ENCODE measurements at places on chromosomes 7 and 10.

DNA sequence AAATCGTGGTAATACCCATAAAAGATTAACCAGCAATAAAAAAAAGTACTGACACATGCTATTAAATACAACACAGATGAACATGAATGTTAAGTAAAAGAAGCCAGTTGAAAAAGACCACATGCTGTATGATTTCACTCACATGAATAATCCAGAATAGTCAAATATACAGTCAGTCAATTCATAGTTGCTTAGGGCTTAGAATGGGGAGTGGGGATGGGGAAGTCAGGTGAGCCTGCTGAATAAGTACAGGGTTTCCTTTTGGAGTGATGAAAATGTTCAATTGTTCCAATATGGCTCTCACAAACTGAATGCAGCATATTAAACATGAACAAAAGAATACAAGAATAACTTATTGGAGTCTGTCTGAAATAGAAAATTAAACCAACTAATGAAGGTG, 1.8 kb downstream of the COA1 start:
- no peak for DNase-seq

GRCh38 chr10:24418532-24418931, 209.6 kb downstream of the KIAA1217 start:
- no peak for DNase-seq

DNA sequence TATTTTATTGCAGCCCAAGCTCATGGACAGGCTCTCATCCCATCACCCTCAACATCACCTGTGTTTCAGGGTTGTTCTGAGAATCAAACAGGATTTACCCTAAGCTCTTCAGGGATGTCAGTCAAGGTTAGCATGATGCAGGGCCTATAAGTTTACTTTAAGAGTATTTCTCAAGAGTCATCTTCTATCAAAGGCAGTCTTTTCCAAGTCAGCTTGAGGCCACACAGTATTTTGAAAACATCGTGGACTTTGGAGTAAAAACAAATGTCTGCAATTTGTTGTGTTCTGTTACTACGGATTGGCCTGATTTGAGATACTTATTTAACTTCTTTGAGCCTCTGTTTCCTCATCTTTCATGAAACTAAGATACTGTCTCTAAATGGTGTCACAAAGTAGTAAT, 42.0 kb upstream of the NRP1 start:
- DNase-seq, result no peak

- no peak for DNase-seq
Measured at GRCh38 chr7:24704311-24704710, 53.0 kb downstream of the GSDME start.

DNA sequence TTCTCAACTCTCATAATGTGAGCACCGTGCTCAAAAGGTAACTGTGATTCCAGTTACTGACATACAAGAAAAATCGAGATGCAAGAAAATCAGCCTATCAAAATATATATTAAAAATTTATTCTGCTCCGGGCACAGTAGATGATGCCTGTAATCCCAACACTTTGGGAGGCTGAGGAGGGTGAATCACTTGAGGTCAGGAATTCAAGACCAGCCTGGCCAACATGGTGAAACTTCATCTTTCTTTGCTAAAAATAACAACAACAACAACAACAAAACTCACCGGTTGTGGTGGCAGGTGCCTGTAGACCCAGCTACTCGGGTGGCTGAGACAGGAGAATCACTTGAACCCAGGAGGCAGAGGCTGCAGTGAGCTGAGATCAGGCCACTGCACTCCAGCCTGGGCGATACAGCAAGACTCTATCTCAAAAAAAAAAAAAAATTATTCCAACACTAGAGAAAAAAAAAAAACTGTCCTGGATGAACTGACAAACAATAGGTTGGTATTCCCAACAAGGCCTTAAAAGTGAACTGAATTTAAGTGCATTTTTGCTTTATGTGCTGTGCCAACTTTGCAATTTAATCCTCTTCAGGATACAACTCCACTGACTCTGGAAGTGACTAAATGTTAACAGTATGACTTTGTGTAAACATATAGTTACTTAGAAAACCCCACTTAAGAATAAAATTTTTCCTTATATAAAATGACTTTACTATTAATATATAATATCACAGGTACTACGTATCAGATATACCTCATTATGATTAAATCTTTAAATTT, 51.1 kb downstream of the JMJD1C start:
- no peak for DNase-seq

DNA sequence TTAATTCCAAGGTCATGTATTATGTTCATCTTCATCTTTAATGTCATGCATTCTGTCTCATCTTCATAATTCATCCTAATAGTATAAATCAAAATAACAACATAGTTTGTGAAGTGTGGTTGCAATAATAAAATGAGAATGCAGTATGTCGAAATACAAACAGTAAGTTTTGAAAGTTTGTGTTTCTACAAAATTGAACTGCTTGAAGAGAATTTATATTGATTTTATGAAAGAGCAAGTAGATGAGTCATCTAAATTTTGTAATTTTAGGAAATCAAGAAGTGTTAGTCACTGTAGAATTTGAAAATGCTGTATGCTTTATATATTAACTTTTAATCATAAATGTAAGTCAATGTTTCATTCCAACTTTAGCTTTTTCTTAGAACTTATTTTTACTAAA, 190.5 kb upstream of the PPP1R3A start:
- DNase-seq, result no peak

GRCh38 chr7:2530071-2530987, 10.8 kb downstream of the LFNG start:
- peak; percentile 58 for DNase-seq

DNA sequence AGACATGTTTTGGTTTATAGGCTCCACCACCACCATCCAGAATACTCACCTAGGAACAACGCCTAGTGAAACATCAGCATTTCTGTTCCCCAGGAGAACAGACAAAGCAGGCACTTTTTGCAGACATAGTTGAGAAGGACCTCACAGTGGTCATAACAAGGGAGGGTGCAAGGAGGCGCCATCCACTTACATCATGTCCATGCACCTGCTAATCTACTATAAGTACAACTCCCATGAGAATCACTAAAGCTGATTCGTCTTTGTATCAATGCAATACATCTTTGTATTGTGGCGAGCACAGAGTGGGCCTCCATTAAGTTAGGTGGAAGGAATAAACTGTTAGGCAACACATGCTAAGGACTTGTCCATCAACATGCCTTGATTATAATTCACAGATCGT, 207.1 kb downstream of the KCNMA1 start:
- DNase-seq, result no peak

- DNase-seq, result no peak
Measured at GRCh38 chr10:49768329-49768728, 6.2 kb upstream of the OGDHL start.

GRCh38 chr7:37206192-37206591, 242.5 kb downstream of the ELMO1 start:
- no peak for DNase-seq

DNA sequence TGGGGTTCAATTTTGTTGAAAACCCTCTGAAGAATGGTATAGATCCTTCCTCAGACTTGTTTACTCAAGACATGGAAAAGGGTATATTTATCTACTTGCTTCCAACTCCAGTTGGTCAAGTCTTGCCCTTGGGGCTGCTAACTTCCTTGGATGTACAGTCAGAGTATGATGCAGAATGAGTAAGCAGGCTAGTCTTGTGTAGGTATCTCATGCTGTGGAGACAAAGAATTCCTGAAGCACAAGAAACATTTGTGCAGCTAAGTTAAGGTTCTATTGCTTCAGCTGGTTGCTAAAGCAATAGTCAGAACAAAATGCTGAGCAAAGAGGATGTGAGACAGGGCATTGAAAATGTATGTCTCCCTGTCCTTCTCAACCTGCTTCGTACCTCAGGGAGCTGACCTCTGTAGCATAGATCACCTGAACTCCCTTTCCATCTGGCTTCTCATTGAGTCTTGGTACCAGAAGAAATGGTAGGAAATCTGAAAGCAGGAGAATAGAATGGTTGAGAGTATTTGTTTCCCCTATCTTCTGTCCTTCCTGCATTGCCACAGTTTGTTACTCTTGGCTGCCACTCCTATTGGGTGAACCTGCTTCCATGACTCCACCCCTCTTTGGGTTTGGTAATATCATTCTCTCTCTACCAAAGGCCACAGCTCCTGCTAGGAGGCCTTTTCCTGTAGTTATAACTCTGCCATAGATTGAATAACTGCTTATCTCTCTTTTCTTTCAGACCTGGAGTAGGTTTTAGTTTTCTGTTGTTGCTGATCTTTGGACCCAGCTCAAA, 346.0 kb downstream of the PHF14 start:
- no peak for DNase-seq

DNA sequence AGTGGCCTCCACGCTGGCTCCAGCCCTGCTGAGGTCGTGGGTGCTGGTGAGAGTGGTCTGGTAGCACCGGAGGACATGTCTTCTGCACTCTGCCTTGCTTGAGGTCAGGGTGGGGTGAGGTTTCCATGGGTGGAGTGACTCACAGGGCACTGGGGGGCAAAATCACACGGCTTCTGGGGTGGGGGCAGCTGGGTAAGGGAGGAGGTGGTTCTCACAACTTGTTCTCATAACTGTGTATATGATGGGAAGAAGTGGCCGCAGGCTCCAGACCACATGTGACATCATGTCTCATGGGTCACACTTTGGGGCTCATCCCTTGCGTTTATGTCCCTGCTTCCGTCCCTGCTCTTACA, 884 bp upstream of the PRF1 start:
- DNase-seq, result no peak

DNA sequence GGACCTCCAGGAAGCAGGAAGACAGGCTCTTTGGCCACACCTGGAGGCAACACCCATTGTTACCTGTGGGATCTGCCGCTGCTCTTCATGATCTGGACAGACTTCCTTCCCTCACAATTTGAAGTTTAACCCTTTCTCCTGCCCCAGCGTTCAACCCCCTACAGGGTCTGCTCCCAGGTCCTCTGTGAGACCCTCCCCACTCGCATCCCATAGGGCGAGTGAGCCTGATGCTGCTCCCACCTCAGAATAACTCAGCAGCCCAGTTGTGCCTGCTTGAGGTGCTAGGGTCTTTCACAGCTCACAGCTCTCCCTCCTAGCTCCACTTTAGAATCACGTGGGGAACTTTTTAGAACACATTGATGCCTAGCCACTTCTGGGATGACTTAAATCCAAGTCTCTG, 61.8 kb upstream of the C10orf90 start:
- no peak for DNase-seq

- DNase-seq, result no peak
Measured at GRCh38 chr7:98312201-98312600, 30.7 kb downstream of the BRI3 start.

- no peak for DNase-seq
Measured at GRCh38 chr10:68959695-68960527, 3.9 kb downstream of the DDX21 start.

GRCh38 chr10:8767591-8767990, 713.1 kb downstream of the GATA3 start:
- no peak for DNase-seq

DNA sequence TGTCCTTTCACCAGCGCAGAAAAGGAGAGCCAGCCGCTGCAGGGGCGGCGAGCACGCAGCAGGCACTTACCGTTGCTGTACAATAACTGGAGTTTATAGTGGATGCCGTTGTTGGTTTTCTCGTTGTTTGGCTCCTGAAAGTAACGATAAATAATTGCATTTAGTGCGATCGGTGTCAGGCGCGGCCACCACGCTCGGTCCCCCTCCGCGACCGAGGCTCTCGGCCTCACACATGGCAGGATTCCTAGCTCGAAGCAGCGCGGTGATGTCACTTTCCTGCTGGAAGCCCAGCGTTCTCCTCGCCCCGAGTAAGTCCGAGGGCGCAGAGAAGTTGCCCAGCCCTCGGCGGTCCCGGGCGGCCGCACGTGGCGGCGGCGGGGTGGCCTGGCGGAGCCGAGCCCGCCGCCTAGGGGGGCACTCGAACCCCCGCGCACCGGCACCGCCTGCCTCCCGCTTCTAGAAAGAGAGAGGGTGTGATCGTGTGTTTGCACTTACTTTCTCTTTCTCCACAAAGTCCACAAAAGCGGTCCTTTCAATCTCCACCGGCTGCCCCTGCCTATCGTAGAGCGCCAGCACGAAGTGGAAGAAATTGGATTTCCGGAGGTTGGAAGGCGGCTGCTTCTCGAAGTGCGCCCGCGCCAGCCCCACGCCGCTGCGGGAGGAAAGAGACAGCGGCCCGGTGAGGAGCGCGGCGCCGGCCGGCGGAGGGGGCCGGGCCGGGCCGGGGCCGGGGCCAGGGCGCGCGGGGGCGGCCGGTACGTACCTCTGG, 1.0 kb downstream of the EBF3 start:
- no peak for DNase-seq

- no peak for DNase-seq
Measured at GRCh38 chr7:100044718-100045117, 4.9 kb upstream of the ZSCAN21 start.

GRCh38 chr10:69468751-69469089, 17.5 kb downstream of the TSPAN15 start:
- no peak for DNase-seq

- no peak for DNase-seq
Measured at GRCh38 chr7:123608991-123609882, 7.6 kb downstream of the ASB15 start.

DNA sequence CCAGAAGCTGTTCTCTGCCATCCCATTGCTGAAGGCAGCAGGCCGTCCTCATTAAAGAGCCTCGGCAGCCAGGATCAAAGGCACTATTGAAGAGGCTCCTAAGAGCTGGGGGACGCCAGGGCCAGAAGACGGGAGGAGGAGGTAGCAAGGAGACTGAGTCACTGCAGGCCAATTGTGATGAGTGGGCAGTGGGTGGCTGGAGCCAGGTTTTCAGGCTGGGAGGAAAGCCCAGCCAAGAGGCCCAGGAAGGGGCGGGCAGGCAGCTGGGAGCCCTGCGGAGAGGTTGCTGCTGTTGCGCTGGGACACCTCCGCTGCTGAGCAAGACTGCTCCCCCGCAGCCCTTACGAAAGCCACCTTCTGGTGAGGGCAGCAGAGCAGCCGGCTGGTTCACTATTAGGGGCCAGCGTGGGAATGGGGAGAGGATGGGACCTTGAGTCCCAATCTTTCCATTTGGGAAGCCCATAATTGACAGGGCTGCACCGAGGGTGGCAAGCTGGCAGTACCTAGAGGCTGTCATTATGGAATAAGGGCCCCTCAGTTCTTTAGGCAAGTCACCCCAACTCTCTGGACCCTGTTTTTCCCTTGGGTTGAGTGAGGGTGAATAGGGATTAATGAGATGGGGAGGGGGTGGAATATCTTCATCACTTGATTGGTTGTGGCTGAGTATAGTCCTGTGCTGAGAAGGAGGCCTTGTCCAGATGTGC, 48.4 kb downstream of the UNC5B start:
- DNase-seq, result no peak

DNA sequence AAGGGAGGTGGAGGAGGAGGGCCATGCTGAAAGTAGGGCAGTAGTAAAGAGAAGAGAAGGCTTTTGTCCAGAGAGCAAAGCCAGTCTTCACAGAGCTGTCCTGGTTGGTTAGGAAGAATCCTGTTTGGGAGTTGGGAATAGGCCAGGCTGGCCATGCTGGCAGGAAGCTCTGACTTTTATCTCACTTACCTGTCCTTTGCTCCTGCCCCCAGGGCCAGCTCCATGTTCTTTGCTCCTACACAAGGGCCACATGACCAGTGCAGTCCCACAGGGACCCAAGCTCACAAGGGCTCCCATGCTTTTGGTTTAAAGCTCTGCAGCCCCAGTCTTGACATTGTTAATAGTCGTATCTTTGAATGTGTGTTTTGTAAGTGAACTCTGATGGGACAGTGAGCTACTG, 161.6 kb upstream of the KMT2E start:
- no peak for DNase-seq

GRCh38 chr10:118734475-118734874, 20.3 kb downstream of the CACUL1 start:
- no peak for DNase-seq

Data from activated CD4-positive, CD25-positive, alpha-beta regulatory T cell treated with anti-CD3 and anti-CD28 coated beads, Interleukin-2, amount 50 U/mL, for 16 hours (primary cell).